ENCODE measurements at places on chromosomes 12 and 14. TPM values are rescaled to one million over a fixed set of nuclear protein-coding genes. Genes with fewer than 3 reads are reported as not detected.

GRCh38 chr12:15854916-15855315 is 27.3 kb upstream of the STRAP start:
- H3K27me3 ChIP-seq = no peaks in the 10 kb centered on the region
- no peak overlapping the region for H3K4me3 ChIP-seq
- no peak overlapping the region for H3K27ac ChIP-seq
- no peak for DNase-seq

DNA sequence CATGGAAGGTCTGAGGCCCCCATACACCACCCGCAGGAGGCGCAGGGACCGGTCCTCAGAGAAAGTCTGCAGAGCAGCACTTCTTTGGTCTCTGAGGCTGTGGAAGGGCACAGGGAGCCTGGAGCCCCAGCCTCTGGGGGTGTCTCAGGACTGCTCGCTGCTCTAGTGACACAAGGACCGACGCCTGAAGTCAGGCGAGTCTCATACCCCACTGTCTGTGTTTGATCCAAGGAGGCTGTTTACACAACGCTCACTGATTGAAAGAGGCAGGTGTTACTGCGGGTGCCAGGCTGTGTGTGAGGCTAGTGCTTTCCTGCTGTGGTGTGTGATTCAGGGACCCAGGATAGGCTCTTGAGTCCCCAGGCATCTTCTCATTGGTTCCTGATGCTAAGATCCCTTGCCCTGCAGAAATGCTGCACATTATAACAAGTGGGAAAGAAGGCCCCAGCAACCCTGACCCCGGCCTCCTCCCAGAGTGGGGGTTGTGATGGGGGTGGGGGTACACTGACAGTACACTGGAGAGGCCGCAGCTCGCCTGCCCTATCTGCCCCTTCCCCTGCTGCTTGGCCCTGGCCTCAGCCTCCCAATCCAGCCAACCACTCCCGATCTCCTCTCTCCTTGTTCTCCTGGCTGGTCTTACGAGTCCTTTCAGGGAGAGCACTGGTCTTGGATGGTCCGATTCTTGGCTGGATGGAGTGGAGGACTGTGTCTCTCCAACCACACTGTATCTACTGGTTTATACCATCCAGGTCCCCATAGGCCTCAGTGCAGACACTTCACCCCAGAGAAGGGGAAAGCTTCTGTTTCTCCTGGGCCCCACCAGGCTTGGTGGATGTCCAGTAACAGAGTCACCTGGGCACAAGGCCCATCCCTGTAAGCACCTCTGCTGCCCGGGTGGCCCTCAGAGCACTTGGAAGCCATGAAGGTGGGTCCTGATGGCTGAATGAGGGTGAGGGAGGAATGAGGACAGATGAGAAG is 6.6 kb downstream of the CACNA2D4 start:
- no peak for DNase-seq
- H3K4me3 ChIP-seq = no peak overlapping the region
- H3K27ac ChIP-seq = no peak overlapping the region
- no peaks in the 10 kb centered on the region for H3K4me1 ChIP-seq

DNA sequence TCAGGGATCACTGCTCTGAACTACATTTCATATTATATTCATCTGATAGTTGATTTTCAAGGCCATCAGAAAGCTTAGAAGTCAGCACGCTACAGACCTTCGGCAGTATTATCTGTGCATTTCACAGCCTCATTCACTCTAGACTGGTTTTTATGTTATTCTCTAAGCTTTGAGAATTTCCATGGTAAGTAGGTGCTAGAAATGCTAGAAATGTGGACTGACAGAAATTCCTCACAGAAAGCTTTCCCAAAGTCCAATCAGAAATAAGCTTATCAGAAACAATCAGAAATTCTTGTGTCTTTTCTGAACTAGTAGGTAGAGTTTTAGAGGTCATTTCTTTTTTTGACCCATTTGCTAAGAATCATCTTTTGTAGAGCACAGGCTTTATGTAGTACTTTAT is 176.6 kb downstream of the TMTC3 start:
- no peak overlapping the region for H3K4me3 ChIP-seq
- no peaks in the 10 kb centered on the region for H3K27me3 ChIP-seq
- H3K27ac ChIP-seq = no peak overlapping the region
- DNase-seq = no peak
- no peaks in the 10 kb centered on the region for H3K36me3 ChIP-seq
- H3K4me1 ChIP-seq = no peaks in the 10 kb centered on the region

DNA sequence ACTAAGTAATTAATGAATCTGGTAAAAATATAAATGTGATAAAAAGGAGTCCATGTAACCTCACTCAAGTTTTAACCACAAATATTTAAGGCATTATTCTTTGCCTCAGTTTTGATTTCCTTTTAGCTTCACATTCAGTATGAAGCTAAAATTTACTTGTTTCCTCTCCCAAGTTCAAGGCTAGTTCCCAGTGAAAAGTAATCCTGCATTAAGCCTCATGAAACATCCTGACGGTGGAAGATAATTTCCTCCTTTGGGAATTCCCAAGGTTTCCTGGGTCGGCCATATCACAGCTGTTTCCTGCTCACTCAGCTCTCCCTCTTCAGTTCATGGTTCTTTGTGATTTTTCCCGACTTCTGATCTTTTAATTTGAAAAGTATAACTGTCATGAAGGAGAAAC is 1256.8 kb upstream of the FLRT2 start:
- DNase-seq = no peak
- no peaks in the 10 kb centered on the region for H3K4me1 ChIP-seq
- no peaks in the 10 kb centered on the region for H3K36me3 ChIP-seq
- H3K27me3 ChIP-seq = no peaks in the 10 kb centered on the region
- no peak overlapping the region for H3K4me3 ChIP-seq
- no peak overlapping the region for H3K27ac ChIP-seq

DNA sequence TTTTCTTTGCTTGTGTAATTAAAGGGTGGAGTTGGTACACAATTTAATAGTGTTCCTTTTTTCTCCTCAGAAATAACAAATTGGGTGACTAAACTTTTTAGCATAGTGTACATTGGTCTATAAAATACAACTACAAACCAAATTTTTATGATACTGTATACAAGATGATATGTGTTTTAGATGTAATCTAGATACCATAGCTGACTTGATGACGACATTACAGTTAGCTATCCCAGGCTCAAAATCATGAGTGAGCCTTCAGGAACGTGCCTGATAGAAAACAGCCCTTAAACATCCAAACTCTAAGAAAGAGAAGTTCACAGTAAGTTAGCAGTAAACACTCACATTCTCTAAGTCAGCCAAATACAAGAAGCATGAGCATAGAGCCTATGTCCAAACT is 99.0 kb upstream of the SSTR1 start:
- no peaks in the 10 kb centered on the region for H3K27me3 ChIP-seq
- no peak for DNase-seq
- no peak overlapping the region for H3K27ac ChIP-seq
- no peak overlapping the region for H3K4me3 ChIP-seq
- H3K4me1 ChIP-seq = no peaks in the 10 kb centered on the region
- H3K36me3 ChIP-seq = no peaks in the 10 kb centered on the region

DNA sequence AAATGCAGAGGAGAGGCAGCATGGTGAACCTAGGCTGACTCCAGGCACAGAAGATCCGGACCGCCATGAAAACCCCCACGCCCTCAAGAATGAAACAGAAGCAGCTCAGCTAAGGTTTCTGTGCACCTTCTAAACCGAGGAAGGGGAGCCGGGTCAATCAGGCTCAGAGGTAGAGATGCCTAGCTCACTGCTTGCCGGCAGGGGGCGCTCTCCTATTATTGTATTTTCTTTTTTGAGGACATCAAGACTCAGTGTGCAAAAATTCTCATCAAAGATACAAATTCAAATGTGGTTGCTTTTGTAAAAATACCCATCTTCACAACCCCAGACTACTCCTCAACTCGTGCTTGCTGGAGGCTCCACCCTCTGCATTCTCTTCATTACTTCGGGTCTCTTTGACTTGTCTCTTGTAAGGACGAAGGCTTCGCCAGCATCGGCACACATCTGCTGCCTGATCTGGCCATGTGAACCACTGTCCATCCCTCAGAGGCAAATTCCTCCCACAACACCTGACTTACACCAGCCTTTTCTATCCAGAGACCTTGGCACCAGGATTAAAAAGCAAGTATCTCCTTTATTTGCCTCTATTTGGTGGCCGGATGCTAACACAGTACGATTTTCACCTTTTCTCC is 33.4 kb upstream of the RNASE3 start:
- no peaks in the 10 kb centered on the region for H3K27me3 ChIP-seq
- H3K4me1 ChIP-seq = no peaks in the 10 kb centered on the region
- H3K36me3 ChIP-seq = no peaks in the 10 kb centered on the region
- no peak overlapping the region for H3K27ac ChIP-seq
- no peak overlapping the region for H3K4me3 ChIP-seq

DNA sequence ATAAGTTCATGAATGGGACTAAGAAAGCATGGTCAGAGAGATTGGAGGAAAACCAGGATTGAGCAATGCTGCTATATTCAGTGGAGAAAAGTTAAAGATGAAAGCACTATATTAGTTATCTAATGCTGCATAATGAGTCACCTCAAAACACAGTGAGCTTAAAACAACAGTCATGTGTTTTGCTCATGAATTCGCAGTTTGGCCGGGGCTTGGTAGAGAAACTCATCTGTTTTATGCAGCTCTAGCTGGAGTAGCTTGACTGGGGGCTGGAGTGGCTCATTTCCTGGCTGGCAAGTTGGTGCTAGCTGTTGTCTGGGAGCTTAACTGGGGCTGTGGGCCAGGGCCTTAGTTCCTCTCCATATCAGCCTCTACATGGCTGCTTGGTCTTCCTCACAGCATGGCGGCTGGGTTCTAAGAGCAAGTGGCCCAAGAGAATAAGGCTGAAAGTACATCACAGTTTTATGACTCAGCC is 90.1 kb downstream of the ADCK1 start:
- no peak for DNase-seq
- H3K36me3 ChIP-seq = no peaks in the 10 kb centered on the region
- H3K27me3 ChIP-seq = no peaks in the 10 kb centered on the region
- H3K4me3 ChIP-seq = no peak overlapping the region

GRCh38 chr14:44404036-44404435 is 103.0 kb downstream of the FSCB start:
- H3K4me1 ChIP-seq = no peaks in the 10 kb centered on the region
- no peak overlapping the region for H3K27ac ChIP-seq
- no peak overlapping the region for H3K4me3 ChIP-seq
- no peaks in the 10 kb centered on the region for H3K36me3 ChIP-seq
- no peaks in the 10 kb centered on the region for H3K27me3 ChIP-seq

DNA sequence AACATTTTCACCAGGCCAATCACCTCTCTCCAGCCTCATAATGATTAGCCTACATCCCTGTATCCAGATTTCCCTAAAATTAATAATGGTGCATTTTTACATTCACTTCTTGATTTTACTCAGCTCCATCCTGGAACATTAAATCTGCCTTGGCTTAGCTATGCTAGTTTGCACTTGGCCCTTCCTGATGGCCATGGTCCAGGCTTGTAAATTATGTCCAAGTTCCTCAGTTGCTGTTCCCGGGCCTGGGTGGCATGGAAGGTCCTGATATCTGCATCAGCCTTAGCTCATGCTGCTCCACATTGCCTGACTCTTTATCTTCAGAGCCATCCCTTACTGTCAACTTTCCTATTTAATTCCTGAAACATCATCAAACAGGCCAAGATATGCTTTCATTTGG is 11.1 kb upstream of the METTL17 start:
- DNase-seq = no peak
- no peaks in the 10 kb centered on the region for H3K4me1 ChIP-seq
- H3K36me3 ChIP-seq = no peaks in the 10 kb centered on the region

DNA sequence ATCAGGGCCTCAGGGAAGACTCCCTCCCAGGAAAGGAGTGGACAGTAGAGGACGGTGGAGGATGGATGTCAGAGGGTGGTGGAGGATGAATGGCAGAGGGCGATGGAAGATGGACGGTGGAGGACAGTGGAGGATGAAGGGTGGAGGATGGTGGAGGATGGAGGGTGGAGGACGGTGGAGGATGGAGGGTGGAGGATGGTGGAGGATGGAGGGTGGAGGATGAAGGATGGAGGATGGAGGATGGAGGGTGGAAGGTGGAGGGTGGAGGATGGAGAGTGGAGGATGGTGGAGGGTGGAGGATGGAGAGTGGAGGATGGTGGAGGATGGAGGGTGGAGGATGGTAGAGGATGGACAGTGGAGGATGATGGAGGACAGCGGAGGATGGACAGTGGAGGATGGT is 95.9 kb downstream of the LRRC74A start:
- no peaks in the 10 kb centered on the region for H3K27me3 ChIP-seq
- peaks cover 31% of the 10 kb centered on the region for H3K4me1 ChIP-seq
- H3K27ac ChIP-seq = no peak overlapping the region
- DNase-seq = no peak
- no peaks in the 10 kb centered on the region for H3K36me3 ChIP-seq

DNA sequence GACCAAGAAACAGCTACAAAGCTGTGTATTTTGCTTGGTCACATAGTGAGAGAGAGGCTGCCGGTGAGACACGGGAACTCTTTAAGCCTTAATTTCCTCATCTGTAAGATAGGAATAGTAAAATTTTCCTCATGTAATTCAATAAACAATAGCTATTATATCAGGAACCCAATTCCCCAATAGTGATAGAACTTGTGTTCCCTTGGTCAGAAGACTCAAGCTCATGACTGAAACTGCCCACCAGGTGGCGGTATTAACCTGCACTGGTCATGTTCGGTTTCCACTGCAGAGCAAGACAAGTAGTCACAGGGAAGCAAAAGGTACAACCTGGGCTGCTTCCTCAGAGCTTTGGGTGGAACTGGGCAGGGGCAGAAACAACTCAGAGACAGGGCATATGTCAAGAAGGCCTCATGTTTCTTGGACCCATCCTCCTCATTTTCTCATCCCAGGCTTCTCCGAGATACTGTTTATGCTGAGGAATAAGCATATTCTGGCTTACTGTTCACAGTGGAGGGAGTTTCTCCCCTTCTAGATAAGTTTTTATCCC is 4.2 kb upstream of the AJUBA start:
- no peaks in the 10 kb centered on the region for H3K36me3 ChIP-seq
- H3K4me1 ChIP-seq = no peaks in the 10 kb centered on the region
- no peaks in the 10 kb centered on the region for H3K27me3 ChIP-seq

GRCh38 chr12:52535574-52535973 is 15.4 kb upstream of the KRT5 start:
- no peak overlapping the region for H3K4me3 ChIP-seq

GRCh38 chr12:43291516-43291915 is 260.5 kb downstream of the ADAMTS20 start:
- H3K4me3 ChIP-seq = no peak overlapping the region
- no peak overlapping the region for H3K27ac ChIP-seq
- no peaks in the 10 kb centered on the region for H3K4me1 ChIP-seq
- DNase-seq = no peak
- H3K36me3 ChIP-seq = no peaks in the 10 kb centered on the region
- no peaks in the 10 kb centered on the region for H3K27me3 ChIP-seq

CIT gene
- 0.98 TPM for total RNA-seq

SYNE3 gene
- total RNA-seq = 2.5 TPM

RIC8B gene
- total RNA-seq = 13.7 TPM
